ENCODE measurements at places on chromosomes 1 and 21.

DNA sequence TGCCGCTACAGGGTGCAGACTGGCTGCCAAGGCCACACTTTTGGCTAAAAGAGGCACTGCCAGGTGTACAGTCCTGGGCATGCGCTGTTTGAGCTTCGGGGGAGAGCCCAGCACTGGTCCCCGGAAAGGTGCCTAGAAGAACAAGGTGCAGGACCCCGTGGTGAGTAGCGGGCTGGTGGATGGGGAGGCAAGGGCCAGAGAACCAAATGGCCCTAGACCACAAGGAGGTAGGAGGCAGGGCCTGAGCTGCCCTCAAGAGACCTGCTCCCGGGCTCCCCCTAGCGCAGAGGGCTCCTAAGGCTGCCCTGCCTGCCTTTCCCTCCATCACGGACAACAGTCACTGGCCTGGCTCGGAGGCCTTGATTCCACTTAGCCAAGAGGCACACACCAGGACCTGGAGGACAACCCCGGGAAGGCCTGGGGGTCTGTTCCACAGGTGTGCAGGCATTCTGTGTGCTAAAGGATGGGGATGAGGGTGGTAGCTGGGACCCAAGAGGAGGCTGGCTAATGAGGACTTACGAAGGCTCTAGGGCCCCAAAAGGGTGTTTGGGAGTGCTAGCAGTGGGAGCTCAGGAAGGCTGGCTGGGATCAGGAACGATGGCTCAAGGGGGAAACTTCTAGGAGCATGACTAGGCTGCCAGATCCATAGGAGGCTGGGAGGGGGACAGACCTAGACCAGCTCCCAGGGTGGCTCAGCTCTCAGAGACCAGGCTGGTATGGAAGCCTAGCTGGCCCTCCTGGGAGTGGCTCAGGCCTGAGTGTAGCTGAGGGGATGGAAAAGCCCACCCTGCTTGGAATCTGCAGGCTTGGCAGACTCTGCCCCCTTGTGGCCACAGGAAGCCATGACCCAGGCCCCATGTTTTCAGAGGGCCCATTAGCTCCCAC is 742 bp downstream of the ARTN start:
- peak; percentile 33 for DNase-seq

DNA sequence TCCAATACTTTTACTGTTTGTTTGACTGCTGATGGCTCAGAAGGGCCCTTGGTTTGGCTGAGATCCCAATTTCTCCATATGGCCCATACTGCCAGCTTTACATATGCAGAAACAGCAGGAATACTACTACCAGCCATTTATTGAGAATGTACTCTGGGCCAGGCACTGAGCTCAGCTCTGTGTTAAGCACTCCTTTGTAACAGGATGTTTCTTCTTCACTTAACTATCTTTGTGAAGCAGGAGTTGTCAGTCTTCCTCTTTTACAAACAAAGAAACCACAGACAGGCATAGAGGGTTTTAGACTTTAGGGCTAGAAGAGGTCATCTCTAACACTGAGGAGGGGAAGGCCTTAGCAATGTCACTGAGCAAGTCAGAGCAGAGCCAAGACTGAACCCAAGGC is 8.3 kb downstream of the HMGCL start:
- no peak for DNase-seq

DNA sequence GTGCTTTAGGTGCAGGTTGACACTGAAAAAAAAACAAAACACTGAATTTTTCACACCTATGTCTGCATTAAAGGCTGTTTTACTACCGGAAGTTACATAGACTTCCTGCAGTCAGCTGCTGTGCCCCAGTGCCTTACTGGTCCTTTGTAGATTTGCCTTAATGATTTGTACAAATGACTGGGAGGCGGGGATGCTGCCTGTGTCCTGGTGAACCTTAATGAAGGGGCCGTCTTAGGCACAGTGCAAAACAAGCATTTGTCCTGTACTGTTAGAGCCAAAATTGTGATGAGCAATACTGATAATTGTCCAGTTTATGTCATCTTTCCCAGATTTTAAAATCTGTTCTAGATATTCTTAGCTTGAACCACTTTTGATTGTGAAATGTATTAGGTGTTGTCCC is 90.9 kb upstream of the PGD start:
- no peak for DNase-seq

DNA sequence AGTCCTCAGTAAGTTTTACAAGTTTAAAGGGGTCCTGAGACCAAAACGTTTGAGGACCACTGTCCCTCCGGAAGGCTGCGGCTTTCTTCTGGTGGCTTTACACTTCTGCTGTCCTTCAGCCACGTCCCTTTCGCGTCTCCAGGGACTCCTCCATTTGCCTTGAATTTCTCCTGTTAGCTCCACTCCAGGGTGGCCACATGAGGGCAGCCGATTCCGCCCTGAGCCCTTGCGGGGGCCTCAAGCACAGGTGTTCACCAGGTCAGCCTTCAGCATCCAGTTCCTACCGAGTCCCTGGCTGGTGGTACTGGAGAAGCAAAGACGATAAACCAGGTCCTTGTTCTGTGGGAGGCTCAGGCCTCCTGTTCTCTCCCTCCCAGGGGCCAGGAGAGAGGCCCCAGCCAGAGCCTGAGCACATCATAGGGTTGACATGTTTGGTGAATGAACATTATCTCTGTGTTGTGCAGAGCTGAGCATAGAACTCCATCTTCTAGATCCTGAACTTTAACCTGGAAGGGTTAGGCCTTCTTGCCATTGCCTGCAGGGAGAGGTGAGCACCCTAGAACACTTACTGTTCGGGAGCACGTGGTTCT is 27.4 kb upstream of the COQ8A start:
- DNase-seq = peak; percentile 3

GRCh38 chr1:60692031-60692430 is 390.3 kb upstream of the NFIA start:
- no peak for DNase-seq

DNA sequence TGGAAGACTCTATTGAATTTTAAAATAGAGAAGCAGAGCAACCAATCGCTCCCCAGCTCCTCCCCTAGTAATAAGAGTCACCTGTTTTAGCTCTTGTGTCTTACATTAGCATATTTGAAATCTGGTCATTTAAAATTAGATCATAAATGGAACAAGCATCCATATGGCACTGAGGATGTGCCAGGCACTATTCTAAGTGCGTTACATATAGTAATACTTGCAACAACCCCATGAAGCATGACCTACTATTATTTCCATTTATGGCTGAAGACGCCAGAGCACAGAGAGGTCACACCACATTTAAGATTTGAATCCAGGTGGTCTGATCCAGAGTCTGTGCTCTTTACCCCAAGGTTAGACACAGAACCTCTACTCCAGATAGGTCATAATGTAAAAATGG is 82.0 kb upstream of the HIVEP3 start:
- no peak for DNase-seq

GRCh38 chr1:84582802-84583587 is 8.8 kb upstream of the CTBS start:
- no peak for DNase-seq

DNA sequence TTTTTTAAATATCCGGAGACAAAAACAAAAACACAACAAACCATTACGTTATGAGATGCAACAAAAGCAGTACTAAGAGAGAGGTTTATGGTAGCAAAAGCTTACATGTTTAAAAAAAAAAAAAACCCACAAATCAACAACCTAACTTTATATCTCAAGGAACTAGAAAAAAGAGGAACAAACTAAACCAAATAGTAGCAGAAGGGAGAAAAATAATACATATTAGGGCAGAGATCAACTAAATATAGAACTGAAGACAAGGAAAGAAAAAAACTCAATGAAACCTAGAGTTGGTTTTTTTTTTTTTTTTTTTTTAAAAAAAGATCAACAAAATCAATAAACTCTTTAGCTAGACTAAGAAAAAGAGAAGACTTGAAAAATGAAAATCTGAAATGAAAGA is 34.9 kb downstream of the ZNF644 start:
- no peak for DNase-seq

- peak; percentile 21 for DNase-seq
These were observed 60.2 kb upstream of the CFAP126 start for GRCh38 chr1:161427733-161428516.

GRCh38 chr1:224067621-224068457 is 46.1 kb upstream of the FBXO28 start:
- no peak for DNase-seq

- no peak for DNase-seq
These were observed 7.5 kb upstream of the DAB1 start for GRCh38 chr1:57431400-57431799.

DNA sequence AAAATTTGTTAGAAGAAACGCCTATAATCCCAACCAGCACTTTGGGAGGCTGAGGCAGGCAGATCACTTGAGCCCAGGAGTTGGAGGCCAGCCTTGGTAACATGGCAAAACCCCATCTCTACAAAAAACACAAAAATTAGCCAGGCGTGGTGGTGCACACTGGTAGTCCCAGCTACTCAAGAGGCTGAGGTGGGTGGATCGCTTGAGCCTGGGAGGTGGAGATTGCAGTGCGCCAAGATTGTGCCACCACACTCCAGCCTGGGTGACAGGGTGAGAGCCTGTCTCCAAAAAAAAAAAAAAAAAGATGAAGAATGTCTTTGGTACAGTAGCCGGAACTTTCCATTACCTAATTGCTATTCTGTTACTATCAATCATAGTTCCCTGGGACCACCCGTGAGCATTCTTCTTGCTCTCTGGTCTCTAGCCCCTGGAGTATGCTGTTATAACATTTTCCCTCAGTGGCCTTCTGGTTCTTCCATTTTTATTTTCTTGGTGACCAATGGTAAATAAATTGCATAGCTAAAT is 43.4 kb downstream of the WASF2 start:
- DNase-seq = no peak

DNA sequence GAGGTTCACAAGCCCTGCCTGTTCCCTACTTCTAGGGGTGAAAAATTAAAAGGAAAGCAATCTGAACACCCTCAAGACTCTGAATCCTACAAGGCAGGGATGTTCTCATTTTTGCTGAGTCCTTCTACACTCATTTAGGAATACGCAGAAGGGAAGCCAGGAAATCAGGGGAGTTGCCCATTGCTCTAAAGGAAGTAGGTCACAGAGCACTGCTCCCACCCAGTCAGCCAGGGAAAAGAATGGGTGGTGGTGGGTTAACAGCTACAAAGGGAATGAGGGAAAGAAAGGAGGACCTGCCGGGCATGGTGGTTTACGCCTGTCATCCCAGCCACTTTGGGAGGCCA is 2.4 kb upstream of the CTTNBP2NL start:
- no peak for DNase-seq

- no peak for DNase-seq
These were observed 61.9 kb downstream of the DNTTIP2 start for GRCh38 chr1:93816970-93817678.

- DNase-seq = no peak
These were observed 3.2 kb downstream of the SLC25A33 start for GRCh38 chr1:9542430-9542829.

GRCh38 chr1:158071138-158071537 is 77.7 kb downstream of the KIRREL1 start:
- no peak for DNase-seq

DNA sequence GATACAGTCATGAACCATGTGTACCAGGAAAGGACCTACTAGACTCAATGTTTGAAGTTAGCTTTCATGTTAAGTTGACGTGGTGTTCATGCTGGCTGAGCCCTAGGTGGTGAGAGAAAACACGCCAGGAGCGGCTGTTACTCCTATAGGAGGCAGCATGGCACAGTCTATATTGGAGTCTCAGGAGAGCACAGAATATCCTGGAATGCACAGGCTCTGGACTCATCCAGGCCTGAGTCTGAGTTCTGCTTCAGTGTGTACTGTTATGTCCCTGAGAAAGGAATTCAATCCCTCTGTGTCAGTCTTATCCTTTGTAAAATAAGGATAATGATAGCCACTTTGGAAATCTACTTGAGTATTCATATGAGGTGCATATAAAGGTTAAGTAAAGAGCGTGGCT is 41.2 kb downstream of the DPT start:
- DNase-seq = no peak

DNA sequence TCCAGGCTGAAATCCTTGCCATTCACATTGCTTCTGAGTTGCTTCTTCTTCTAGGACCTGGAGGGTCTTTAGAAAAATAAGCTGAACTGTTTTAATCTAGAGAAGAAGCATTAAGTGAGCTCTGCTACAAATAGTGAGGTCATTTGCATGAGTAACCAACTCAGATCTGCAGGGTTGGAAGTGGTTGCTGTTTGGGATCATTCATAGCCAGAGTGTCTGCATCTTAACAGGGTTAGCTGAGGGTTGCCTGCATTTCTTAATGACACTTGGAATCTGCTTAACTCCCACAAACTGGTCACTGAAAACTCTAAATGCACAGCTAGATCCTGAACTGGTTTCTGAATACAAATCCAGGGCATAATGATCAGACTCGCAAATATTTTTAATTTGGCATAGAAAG is 9.9 kb downstream of the CNIH3 start:
- no peak for DNase-seq

DNA sequence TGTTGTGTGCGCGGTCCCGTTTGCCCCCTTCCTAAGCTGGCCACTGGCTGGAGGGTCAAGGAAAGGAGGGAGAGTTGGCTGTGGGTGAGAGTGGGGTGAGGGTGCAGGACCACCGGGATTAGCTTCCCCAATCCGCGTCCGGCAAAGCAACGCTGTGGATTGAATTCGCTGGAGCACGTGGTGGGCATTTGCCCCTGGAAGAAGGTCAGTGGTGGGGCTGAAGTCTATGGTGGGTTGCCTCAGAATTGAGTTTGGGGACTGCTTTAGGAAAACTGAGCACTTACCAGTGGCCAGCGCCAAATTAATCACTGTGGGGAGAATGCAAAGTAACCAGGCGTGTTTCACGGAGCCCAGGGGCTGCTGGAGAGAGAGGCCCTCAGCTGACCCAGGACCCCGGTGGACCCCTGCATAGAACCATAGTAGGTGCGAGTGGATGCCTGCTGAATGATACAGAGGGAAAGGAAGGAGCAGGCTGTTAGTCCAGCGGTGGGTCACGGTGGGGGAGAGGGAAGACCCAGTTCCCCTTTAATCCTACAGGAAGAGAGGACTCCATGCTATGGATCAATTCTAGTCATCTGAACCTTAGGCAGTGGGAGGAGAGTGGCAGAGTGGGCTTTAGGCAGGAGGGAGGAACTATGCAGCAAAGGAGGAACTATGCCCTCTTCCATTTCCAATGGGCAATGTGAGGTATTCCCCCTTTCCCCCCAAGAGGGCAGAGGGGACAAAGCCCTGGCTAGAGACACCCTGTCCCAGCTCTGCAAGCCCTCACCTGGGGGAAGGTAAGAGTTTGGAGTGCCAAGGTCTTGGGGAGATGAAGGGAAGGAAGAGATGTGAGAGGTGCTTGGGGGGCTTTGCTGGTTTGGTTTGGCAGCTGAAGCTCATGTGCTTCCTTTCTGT is 1.2 kb downstream of the TNFRSF8 start:
- DNase-seq = no peak

DNA sequence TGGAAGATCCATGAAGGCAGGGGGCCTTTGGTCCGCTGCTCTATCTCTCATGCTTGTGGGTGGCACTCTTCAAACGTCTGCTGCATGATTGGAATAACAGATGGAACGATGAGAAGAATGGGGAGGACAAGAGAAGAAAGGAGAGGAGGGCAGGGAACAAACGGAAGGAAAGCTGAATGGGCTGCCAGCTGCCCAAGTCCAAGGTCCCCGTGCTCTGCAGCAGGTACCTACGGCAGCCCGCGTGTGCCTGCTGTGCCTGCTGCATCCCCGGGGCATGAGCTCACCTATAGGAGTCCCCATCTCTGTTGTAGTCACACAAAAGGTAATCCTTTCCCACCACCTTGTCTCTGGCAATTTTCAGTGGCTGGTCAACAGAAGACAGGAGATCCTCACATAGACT is 73.1 kb downstream of the SLC66A1 start:
- DNase-seq = no peak

Data from stimulated activated CD4-positive, alpha-beta T cell treated with anti-CD3 and anti-CD28 coated beads, TNF-alpha, amount 100 ng/mL, for 48 hours (primary cell).